ENCODE measurements at places on chromosomes 13 and 19.

GRCh38 chr13:91264484-91264883, 83.0 kb upstream of the MIR17HG start:
- no peak for DNase-seq

- peak; percentile 89 for DNase-seq
Observed at GRCh38 chr19:1104311-1105007, 665 bp downstream of the GPX4 start.

DNA sequence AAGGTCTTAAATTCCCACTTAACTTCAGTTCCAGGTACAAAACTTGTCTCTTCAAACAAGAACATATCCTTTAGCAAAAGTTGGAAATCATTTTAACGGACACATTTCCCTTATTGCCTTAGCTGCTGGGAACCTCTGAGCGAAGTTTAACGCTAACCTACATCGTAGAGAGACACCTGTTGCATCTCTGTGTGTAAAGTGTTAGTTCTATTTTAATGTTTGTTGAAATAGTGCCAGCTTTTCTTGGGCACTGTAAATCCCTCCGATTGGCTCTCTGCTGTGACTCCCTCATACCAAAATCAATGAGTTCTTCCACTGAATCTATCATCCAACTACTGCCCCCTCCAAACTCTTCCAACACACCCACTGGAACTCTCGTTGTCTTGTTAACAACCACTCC, 2.3 kb upstream of the HIF3A start:
- DNase-seq, result no peak

GRCh38 chr13:47929156-47929555, 71.9 kb downstream of the SUCLA2 start:
- no peak for DNase-seq

- DNase-seq, result no peak
Observed at GRCh38 chr13:49812812-49813211, 20.3 kb upstream of the KPNA3 start.

- DNase-seq, result no peak
Observed at GRCh38 chr19:313988-314815, 23.0 kb upstream of the PLPP2 start.

DNA sequence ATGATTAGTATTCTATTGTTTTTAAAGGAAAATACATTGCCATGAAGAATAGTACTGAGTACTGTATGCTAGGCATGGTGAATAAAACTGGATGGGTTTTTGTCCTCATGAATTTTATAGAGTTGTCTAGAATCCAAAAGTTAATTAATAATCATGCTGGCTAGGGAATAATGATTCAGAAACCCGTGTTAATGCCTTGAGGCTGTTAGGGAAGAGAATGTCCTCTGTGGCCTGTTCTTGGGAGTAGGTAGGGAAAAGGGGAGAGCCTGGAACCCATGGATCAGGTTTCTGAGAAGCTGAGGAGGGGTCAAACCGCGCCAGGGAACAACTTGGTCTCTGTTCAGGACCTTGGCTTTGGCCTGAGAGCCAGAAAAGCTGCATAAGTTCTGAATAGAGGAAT, 1376.3 kb upstream of the SLC10A2 start:
- DNase-seq, result no peak

DNA sequence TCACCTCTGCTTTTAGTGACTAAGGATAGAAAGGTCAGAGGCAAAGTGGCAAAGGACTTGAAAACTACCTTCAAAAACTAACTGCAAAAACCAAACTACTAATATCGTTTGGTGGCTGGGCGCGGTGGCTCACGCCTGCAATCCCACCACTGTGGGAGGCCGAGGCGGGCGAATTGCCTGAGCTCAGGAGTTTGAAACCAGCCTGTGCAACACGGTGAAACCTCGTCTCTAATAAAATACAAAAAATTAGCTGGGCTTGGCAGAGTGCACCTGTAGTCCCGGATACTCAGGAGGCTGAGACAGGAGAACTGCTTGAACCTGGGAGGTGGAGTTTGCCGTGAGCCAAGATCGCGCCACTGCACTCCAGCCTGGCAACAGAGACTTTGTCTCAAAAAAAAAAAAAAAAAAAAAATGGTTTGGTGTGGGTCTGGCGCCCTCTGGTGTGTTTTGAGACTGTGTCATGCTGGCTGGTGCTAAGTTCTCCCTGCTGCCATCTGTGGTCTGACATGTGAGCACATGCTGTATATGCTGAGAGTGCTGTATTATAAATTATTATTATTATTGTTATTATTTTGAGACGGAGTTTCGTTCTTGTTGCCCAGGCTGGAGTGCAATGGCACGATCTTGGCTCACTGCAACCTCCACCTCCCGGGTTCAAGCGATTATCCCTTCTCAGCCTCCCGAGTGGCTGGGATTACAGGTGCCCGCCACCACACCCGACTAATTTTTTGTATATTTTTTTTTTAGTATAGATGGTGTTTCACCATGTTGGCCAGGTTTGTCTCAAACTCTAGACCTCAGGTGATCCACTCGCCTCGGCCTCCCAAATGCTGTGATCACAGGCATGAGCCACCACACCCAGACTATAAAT, 36.0 kb upstream of the RNF17 start:
- peak; percentile 72 for DNase-seq

DNA sequence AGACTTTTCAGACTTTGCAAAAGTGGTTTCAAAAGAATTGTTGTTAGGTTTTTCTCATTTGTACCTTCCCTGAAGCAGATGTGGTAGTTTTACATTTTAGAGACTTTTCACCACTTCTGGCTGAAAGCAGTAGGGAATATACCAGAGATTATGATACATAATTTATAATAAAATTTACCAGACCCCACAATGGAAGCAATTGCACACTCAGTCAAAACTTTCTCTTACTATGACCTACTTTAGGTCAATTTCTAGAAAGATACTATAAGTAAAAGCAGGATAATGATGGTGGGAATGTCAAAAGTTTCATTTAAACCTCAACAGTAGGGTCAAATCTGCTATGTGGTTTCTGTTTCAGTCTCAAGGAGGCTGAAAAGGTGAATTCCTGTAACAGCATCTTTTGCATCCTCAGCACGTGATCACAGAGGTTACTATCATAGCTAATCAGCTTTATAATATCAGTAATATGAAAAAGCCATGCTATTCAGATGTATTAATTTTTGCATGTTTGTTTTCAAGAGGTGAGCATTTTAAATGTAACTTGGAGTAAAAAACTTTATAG, 26.9 kb downstream of the PCCA start:
- DNase-seq, result no peak

DNA sequence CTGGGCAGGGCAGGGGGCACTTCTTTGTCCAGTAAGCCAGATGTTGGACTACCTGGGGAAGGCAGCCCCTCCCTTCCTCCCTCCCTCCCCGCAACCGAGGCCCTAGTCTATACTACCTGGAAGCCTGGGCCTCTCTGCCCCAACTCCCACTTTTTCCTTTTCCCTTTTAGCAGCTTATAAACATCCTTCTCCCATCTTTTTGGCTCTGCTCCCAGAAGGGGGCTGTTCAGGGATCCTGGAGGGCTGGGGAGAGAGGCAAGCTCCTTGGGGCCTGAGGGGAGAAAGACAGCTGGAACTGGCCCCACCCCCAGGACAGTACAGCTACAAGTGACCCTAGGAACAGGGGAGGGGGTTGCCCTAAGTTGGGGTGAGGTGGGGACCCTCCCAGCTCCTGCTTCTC, 44.9 kb downstream of the LYL1 start:
- DNase-seq, result no peak

- no peak for DNase-seq
Observed at GRCh38 chr13:30466358-30466714, 600 bp upstream of the HMGB1 start.

DNA sequence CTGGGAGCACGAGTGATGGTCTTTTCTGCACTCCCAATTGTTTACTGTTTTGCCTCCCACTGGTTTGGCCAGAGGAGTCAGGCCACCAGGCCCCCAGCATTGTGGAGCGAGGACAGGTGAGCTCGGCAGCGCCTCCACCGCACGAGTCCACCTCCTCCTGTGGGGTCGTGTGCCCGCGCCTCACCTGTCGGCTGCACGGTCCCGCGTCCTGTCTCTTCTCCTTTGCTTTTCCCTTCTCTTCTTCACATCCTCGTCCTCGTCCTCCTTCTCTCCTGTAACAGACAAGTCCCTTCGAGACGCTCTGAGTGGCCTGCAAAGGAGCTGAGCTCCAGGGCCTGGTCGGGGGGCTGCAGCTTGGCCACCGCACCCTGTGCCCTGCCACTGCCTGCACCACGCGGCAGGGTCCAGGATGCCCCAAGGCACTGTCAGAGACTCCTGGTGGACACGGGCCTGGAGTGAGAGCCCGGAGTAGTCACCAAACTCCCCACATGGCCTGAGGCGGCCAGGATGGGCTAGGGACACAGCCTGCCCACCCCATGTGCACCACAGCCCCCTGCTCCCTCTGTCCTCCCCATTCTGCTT, 11.4 kb downstream of the AKAP8 start:
- no peak for DNase-seq

Measured in coronary artery (tissue), 2 donors.